ENCODE measurements at places on chromosomes 2 and 18.

- DNase-seq = no peak
Observed at GRCh38 chr18:36484591-36484990, 187.1 kb downstream of the FHOD3 start.

- DNase-seq = no peak
Observed at GRCh38 chr2:178152033-178152432, 39.8 kb downstream of the RBM45 start.

- DNase-seq = no peak
Observed at GRCh38 chr2:224030786-224031185, 8.3 kb downstream of the SERPINE2 start.

GRCh38 chr18:43863180-43863579, 585.9 kb upstream of the SYT4 start:
- no peak for DNase-seq

DNA sequence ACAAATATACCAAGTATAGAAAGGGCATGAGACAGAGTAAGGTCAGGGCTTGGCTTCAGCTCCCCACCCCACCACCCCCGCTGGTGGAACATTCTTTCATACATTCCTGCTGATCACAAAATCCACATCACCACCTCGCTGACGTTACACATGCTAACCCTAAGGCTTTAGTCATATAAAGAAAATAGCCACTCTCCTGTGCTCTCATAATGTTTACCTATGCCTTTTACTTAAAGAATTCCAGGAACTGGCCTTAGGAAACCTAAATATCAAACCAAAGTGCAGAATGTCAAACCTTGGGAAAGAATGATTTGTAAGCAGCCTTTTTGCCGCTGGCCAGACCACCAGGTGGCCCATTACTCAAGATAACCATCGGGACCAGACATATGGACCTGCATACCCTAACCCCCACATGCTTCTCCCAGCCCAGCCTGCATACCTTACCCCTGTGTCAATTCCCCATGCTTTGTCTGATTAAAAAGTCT, 136.3 kb upstream of the SLC39A10 start:
- no peak for DNase-seq
